ENCODE measurements at places on chromosomes 3 and 15. TPM values are rescaled to one million over a fixed set of nuclear protein-coding genes. Genes with fewer than 3 reads are reported as not detected.

Gene ARNT2
- 37.3 TPM for total RNA-seq

Gene TEX55
- total RNA-seq = not detected

DNA sequence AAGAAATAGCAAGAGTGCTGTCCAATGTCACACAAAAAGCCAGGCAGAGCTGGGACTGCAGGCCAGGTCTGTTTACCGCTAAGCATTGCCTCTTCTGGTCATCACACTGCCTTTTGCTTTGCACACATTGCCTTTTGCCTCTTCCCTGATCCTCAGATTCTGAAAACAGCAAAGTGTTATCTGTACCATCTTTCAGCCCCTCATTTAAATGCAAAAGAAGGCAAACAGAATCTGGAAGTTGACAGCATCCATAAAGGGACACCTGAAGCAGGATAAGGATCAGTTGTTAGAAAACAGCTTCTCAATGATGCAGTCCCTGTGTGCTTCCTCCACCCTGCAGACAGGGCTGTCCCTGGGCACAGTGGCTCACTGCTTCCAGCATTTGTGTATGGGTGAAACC lies 106.7 kb upstream of the RAD18 start:
- DNase-seq = no peak
- H3K4me1 ChIP-seq = no peaks in the 10 kb centered on the region
- H3K27ac ChIP-seq = no peak overlapping the region
- H3K4me3 ChIP-seq = no peak overlapping the region
- H3K27me3 ChIP-seq = no peaks in the 10 kb centered on the region

Gene C3orf85
- total RNA-seq = not detected

- H3K36me3 ChIP-seq = no peaks in the 10 kb centered on the region
- no peak overlapping the region for H3K27ac ChIP-seq
- DNase-seq = no peak
- peaks cover 9% of the 10 kb centered on the region for H3K4me1 ChIP-seq
- H3K27me3 ChIP-seq = peaks cover 3% of the 10 kb centered on the region
- H3K4me3 ChIP-seq = no peak overlapping the region
These were observed 377.1 kb upstream of the PROK2 start for GRCh38 chr3:72161881-72162595.

DNA sequence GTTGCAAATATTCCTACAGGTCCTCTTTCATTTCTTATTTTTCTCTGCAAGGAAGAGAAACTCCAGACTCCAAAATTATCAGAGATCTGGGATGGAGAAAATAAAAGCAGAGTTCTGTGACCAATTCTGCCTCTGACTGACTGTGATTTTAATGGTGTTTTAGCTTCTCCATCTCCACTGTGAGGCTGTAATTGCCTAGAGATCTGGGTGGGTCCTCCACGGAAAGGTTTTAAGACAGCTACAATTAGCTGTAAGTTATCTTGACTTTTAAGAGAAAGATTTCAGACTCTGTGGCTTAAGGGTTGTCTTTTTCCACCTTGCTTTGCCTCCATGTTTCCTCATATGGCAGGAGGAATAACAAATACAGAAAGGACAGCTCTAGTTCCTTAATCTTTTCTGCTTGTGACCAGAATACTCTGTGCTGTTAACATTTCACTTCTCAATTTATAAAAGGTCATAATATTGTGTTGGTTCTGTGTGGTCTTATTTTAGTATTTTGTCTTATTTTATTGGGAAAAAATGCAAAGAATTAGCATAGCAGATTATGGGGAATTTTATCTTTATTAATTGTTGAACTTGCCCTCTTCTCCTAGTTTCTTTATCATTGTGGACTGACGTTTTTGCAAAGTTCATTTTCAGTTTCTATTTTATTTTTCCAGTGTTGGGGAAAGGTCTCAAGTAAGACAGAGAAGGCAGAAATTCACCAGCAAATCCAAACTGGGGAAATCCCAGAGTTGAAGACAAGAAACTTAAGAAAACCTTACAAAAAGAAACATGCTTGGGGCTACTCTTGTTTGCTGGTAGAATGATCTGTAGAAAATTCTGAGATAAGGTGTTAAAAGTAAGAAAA lies 157.9 kb downstream of the RAP2B start:
- H3K36me3 ChIP-seq = no peaks in the 10 kb centered on the region
- peaks cover 12% of the 10 kb centered on the region for H3K4me1 ChIP-seq
- DNase-seq = no peak
- no peak overlapping the region for H3K4me3 ChIP-seq
- no peak overlapping the region for H3K27ac ChIP-seq
- H3K27me3 ChIP-seq = peaks cover 4% of the 10 kb centered on the region

GRCh38 chr3:194686816-194687637 lies 1.3 kb downstream of the FAM43A start:
- peaks cover 75% of the 10 kb centered on the region for H3K27me3 ChIP-seq
- no peak overlapping the region for H3K27ac ChIP-seq
- DNase-seq = peak; percentile 29
- peaks cover 9% of the 10 kb centered on the region for H3K4me1 ChIP-seq
- H3K36me3 ChIP-seq = no peaks in the 10 kb centered on the region

Gene OPA1
- 60.8 TPM for total RNA-seq

Gene NBEAL2
- total RNA-seq = 292 TPM

Gene FGF7
- total RNA-seq = 0.24 TPM

Gene NRROS
- 2.0 TPM for total RNA-seq

GRCh38 chr3:62371720-62372591 lies 1.4 kb downstream of the FEZF2 start:
- no peak for DNase-seq
- peaks cover 1% of the 10 kb centered on the region for H3K4me1 ChIP-seq
- no peaks in the 10 kb centered on the region for H3K36me3 ChIP-seq
- H3K27me3 ChIP-seq = peaks cover 97% of the 10 kb centered on the region

DNA sequence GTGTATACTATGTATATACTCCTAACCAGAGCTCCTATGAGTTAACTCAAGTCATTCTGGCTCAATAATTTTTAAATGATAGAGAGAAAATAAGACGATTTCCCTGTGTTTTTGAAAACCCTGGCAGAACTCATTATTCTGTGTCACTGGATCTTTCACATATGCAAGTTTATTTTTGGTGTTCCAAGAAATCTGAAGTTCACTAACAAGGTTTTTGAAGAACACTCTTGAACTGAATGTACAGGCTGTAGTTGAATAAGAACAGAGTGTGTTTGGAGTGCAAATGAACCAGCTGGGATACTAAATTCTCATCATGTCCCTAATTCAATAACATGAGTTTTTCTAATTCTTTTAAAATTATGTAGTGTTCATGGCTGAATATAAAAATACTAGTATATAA lies 466.9 kb upstream of the SUCLG2 start:
- H3K4me1 ChIP-seq = no peaks in the 10 kb centered on the region
- no peak overlapping the region for H3K4me3 ChIP-seq
- H3K27ac ChIP-seq = no peak overlapping the region

DNA sequence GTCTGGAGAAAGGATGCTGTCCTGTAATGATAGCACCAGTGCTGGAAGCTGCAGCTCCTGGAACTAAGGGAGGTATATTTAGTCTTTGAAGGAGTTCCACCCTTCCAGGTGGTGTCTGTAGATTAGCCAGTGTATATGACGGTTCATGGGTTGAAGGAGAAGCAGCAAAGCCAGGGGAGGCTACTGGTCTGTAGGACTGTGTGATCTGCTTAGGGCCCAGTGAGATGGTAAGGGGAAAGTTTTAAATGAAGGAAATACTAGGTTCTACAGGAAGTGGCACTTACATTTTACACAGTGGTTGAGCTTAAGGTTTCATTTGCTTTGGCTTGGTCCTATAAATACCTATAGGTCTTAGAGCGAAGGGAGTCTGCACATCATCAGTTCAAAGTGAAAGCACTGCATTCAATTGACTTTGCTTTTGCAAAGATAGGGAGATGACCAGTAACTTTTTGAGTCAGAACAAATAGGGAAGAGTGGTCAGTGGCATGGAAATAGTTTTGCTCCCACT lies 5.6 kb downstream of the SLC25A38 start:
- H3K36me3 ChIP-seq = peaks cover 20% of the 10 kb centered on the region
- H3K4me1 ChIP-seq = peaks cover 28% of the 10 kb centered on the region
- no peaks in the 10 kb centered on the region for H3K27me3 ChIP-seq
- peak overlapping the region; percentile 42 for H3K27ac ChIP-seq
- no peak overlapping the region for H3K4me3 ChIP-seq
- DNase-seq = no peak

- no peak overlapping the region for H3K4me3 ChIP-seq
- H3K4me1 ChIP-seq = no peaks in the 10 kb centered on the region
- H3K27me3 ChIP-seq = no peaks in the 10 kb centered on the region
These were observed 30.7 kb downstream of the C3orf38 start for GRCh38 chr3:88180398-88180999.

DNA sequence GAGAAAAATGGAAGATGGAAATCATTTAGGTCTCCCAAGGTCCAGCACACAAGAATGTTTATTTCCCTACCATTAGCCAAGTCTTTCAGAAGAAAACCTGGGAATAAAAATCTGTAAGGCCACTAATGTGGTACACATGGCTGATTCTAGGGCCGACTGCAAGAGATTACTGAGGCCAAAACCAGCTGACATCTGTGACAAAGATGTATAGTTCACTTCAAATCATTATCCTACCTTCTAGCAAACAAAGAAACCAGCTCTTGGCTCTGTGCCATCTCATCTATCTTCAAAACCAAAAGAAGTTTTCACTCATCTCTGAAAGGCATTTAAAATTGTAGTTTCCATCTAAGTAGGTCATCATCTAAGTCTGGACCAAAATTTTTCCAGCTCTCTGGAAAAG lies 43.9 kb downstream of the ERC2 start:
- H3K36me3 ChIP-seq = peaks cover 12% of the 10 kb centered on the region
- no peak for DNase-seq
- no peak overlapping the region for H3K27ac ChIP-seq

- no peaks in the 10 kb centered on the region for H3K27me3 ChIP-seq
- H3K4me3 ChIP-seq = no peak overlapping the region
- no peaks in the 10 kb centered on the region for H3K4me1 ChIP-seq
- DNase-seq = no peak
- peaks cover 16% of the 10 kb centered on the region for H3K36me3 ChIP-seq
- H3K27ac ChIP-seq = no peak overlapping the region
These were observed 8.6 kb upstream of the STX19 start for GRCh38 chr3:94036909-94037507.

Gene TPRG1
- 0.67 TPM for total RNA-seq

GRCh38 chr3:16264174-16264707 lies 502 bp downstream of the DPH3 start:
- H3K36me3 ChIP-seq = no peaks in the 10 kb centered on the region
- no peak for DNase-seq
- peak overlapping the region; percentile 96 for H3K4me3 ChIP-seq
- no peaks in the 10 kb centered on the region for H3K27me3 ChIP-seq
- peak overlapping the region; percentile 95 for H3K27ac ChIP-seq
- peaks cover 24% of the 10 kb centered on the region for H3K4me1 ChIP-seq

Gene LRRC31
- 0.67 TPM for total RNA-seq

GRCh38 chr3:32401556-32402081 lies 10.0 kb downstream of the CMTM7 start:
- H3K27me3 ChIP-seq = no peaks in the 10 kb centered on the region
- H3K36me3 ChIP-seq = peaks cover 3% of the 10 kb centered on the region
- peak overlapping the region; percentile 60 for H3K4me3 ChIP-seq
- peak; percentile 32 for DNase-seq

- no peaks in the 10 kb centered on the region for H3K36me3 ChIP-seq
- H3K27ac ChIP-seq = no peak overlapping the region
- no peaks in the 10 kb centered on the region for H3K27me3 ChIP-seq
These were observed 34.4 kb downstream of the FSIP1 start for GRCh38 chr15:39748276-39748675.

DNA sequence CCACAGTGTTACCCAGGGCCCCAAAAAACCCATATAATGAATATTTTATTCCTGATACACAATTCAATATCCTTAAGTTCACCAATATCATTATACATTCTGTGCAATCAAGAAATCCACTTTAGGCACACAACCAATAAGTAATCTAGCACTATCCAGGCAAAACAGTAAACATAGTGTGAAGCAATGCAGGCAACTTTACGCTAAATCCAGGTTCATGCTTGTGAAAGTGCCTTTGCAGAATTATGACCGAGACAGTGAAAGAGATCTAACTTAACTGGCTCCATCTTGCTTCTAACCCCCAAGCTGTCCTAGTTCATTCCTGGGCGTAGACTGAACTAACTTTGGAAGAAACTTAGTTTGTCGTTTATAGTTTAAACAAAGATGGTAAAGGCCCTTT lies 34.2 kb upstream of the INO80 start:
- peaks cover 2% of the 10 kb centered on the region for H3K4me1 ChIP-seq
- H3K27me3 ChIP-seq = no peaks in the 10 kb centered on the region
- DNase-seq = no peak
- no peak overlapping the region for H3K4me3 ChIP-seq
- H3K36me3 ChIP-seq = no peaks in the 10 kb centered on the region
- H3K27ac ChIP-seq = no peak overlapping the region

GRCh38 chr3:17510265-17510664 lies 232.2 kb downstream of the TBC1D5 start:
- H3K36me3 ChIP-seq = no peaks in the 10 kb centered on the region
- H3K27ac ChIP-seq = no peak overlapping the region
- no peak for DNase-seq
- peaks cover 6% of the 10 kb centered on the region for H3K4me1 ChIP-seq

- H3K36me3 ChIP-seq = no peaks in the 10 kb centered on the region
- peaks cover 28% of the 10 kb centered on the region for H3K4me1 ChIP-seq
- no peak overlapping the region for H3K4me3 ChIP-seq
- DNase-seq = no peak
- H3K27ac ChIP-seq = no peak overlapping the region
These were observed 500.7 kb upstream of the ATP11B start for GRCh38 chr3:182292591-182292990.

Gene GOLGA6L9
- 13.3 TPM for total RNA-seq

GRCh38 chr3:10185804-10186762 lies 21.4 kb downstream of the IRAK2 start:
- H3K27ac ChIP-seq = peak overlapping the region; percentile 18
- H3K4me1 ChIP-seq = peaks cover 9% of the 10 kb centered on the region
- no peaks in the 10 kb centered on the region for H3K27me3 ChIP-seq
- no peak for DNase-seq
- H3K36me3 ChIP-seq = no peaks in the 10 kb centered on the region

- H3K27ac ChIP-seq = no peak overlapping the region
- no peak overlapping the region for H3K4me3 ChIP-seq
- H3K36me3 ChIP-seq = no peaks in the 10 kb centered on the region
- no peak for DNase-seq
These were observed 103.2 kb downstream of the EPHB1 start for GRCh38 chr3:134898181-134898754.

DNA sequence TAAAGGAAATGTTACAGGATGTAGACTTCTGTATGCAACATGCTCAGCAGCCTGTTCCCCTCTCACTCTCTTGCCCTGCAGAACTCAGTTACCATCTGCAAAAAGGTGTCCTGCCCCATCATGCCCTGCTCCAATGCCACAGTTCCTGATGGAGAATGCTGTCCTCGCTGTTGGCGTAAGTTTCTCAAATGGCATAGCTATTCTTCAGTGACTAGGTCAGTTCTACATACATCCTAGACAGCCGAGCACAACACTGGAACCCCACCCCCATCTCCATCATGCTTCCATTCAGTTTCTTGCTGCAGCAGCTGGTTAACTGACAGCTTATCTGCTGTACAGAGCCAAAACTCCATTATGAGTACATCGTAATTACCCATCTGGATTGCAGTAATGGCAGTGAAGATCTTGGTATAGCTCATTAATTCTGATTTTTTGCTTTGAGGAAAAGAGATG lies 4.5 kb downstream of the THBS1 start:
- H3K27ac ChIP-seq = no peak overlapping the region
- H3K27me3 ChIP-seq = peaks cover 7% of the 10 kb centered on the region
